ENCODE measurements at places on chromosomes 7 and 10.

- DNase-seq: no peak
Observed at GRCh38 chr10:113305871-113306270, 247.0 kb upstream of the HABP2 start.

DNA sequence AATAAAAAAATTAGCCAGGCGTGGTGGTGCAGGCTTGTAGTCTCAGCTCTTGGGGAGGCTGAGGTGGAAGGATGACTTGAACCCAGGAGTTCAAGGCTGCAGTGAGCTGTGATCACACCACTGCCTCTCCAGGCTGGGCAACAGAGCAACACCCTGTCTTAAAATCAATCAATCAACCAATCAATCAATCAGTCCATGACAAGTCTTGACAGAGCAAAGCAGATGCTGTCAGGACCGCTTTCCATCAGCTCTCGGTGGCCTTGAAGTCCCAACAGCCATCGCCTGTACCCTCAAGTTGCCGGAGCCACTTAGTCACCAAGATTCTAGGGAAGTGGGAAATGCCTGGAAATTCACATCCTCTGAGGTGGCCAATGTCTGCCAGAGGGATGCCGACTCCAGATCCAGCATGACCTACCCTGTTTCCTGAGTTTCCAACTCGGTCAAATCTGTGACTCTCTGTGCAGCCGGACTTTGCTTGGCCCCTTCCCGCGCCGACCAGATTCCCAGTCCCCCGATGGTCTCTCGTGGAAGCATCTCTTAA lies 871 bp upstream of the CCL24 start:
- no peak for DNase-seq

- DNase-seq: no peak
Observed at GRCh38 chr10:72455889-72456595, 101.3 kb upstream of the DNAJB12 start.

DNA sequence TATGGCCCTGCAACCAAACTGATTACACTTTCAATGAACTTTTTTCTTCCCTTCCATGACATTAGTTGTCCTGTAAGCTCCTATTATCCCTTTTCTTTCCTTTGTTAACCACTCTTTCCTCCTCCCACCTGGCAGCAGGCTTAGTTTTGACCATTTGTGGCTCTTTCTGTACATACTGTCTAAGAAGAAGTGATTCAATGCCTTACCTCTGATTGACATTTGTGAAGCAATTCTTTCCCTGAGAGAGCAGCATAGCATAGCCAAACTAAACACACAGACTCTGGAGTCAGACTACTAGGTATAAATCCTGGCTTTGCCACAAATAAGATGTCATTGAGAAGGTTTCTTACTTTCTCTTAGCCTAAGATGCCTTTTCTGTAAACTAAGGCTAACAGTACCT lies 48.9 kb downstream of the AHR start:
- DNase-seq: no peak
